ENCODE measurements at places on chromosomes 7 and 10.

GRCh38 chr10:13383399-13383761 is 35.3 kb upstream of the SEPHS1 start:
- peak; percentile 53 for DNase-seq

- DNase-seq: no peak
These were observed 18.6 kb downstream of the BLNK start for GRCh38 chr10:96252730-96253129.

GRCh38 chr7:4607311-4607729 is 74.8 kb upstream of the FOXK1 start:
- DNase-seq: no peak

DNA sequence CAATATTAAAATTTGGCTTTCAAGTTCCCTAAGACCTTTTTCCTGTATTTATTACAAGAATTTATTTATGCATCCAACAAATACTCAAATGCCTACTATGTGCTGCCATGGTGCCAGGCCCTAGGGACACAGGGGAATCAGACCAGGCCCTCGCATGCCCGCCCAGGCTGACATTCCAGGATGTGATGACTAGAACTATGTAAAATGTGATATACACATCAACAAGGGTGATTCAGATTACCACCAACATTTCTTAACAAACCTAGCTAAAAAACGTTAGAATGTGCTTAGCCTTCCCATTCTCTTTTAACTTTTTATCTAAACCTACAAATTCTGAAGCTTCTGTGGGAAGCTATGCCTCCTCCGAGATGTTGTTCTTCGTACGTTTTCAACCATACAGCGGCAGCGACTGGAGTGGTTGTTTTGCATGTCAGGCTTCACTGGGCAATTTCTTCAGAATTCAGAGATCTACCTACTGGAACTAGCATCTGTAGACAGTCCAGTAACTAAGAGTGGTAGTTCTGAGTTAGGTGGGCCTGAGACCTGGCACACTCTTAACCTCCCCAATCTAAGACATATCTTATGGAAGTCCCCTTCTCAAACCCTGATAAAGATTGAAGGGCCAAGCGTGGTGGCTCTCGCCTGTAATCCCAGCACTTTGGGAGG is 22.1 kb downstream of the GNA12 start:
- no peak for DNase-seq

DNA sequence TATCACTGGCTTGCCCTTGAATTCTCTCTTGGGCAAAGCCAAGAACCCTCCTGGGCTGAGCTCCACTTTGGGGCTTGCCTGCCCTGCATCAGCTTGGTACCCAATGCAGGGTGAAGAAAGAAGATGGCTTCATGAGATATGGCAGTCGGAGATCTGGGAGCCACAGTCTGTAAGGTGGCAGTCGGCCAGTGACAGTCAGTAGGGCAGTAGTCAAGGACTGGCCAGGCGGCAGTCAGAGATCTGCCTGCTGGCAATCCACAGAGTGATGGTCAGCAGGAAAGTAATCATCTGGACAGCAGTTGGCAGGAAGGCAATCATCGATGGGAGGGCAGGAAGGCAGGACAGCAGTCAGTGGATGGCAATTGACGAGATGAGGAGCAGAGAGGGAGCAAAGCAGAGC is 32.6 kb upstream of the CNNM1 start:
- DNase-seq: no peak

DNA sequence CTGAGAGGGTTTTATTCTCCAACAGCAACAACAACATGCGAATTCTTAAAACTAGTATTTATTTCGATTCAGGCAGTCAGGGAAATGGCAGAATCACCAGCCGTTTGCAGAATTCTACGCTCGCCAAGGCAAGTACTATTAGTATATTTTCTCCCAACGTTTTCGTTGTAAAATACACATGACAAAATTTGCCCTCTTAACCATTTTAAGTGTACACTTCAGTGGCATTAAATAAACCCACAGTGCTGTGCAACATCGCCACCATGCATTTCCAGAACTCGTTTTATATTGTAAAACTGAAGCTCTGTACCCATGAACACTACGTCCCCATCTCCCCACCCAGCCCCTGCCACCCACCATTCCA is 10.8 kb downstream of the EN2 start:
- no peak for DNase-seq

DNA sequence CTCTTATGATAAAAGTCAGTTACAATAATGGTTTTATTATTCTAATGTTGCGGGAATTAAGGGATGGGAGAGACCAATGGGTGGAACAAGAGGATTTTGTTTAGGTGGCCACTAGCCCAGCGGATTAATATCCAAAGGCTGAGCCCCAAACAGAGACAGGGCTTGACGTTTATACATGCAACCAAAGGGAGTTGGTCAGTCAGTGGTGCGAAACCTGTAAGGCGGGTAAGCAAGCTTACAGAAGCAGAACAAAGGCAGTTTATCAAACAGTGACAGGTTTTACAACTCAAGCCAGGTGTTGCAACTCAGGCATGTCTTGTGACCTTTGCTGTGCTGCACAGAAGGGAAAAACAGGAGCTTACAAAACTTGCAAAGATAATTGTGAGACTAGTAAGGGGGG is 622.9 kb upstream of the MBL2 start:
- DNase-seq: peak; percentile 23

DNA sequence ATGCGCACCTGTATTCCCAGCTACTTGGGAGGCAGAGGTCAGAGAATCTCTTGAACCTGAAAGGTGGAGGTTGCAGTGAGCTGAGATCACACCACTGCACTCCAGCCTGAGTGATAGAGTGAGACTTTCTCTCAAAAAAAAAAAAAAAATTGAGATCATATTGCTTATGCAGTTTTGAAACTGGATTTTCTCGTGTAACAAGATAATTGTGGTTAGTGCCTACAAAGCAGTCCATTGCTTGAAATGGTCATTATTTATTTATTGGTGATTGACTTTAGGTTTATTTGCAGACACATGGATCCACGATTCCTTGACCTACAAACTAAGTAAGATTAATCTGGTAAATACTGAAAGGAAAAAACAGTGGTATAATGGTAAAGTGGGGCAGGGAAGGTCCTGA is 149.8 kb downstream of the TAX1BP1 start:
- no peak for DNase-seq

DNA sequence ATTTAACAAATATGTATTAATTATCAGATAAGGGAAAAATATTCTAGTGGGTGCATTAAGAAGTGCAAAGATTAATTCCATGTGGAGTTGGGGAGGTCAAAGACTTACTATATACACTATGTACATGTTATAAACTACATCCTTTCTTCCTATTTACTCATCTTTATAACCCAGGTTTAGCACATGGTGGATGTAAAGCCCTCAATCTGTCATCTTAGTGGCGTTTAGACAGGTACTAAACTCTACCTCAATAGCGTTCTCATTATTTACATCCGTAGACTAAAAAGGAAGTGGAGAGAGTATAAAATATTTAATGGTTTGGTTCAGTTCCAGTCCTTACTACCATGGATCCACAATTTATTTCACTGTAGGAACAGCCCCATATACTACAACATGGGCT is 14.8 kb upstream of the CELF2 start:
- DNase-seq: no peak

DNA sequence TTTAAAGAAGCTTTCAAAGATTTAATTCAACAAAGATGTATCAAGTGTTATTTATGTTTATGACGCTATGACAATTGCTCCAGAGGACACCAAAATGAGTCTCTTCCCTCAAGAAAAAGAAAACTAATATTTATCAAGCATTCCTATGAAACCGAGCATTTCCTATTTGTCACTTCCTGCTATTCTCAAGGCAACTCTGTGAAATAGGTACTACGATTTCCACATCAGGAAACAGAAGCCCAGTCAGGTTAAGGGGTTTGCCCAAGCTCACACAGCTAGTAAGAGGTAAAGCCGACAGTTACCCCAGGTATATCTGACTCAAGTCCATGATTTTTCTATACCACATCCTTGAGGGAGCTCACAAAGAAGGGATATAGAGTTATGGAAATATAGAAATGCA is 85.9 kb downstream of the TRIL start:
- no peak for DNase-seq

Data from H9 (cell line).